ENCODE measurements at places on chromosomes 3 and 15.

DNA sequence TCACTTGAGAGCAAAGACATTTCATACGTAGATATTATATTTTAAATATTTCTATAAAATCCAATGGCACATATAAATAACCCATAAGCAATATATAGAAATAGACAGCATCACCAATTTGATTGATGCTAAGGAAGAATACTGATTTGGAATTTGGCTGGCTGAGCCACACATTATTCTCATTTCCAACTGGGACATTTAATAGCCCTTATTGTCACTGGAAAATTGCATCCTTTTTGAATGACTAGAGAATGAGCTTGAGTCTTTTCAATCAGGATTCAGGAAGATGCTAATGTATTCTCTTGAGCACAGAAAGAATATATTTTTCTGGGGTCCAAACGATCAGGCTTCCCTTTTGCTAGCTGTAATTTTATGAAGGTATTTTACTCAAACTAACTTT lies 70.9 kb upstream of the KCNH8 start:
- DNase-seq, result no peak

DNA sequence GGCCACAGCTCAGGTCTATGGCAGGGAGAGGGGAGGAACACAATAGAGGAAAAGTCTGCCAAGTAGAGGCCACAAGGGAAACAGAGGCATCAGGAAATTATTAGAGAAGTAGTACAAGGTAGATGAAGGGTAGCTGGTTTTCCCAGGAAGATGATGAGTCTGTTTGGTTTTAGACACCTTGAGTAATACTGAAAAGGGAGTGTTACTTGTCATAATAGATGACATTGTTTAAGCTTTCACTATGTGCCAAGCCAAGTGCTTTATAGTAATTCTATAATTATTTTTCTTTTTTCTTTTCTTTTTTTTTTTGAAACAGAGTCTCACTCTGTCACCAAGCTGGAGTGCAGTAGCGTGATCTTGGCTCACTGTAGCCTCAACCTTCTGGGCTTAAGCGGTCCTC lies 13.7 kb downstream of the PXK start:
- no peak for DNase-seq

- no peak for DNase-seq
Measured at GRCh38 chr3:120153294-120153693, 59.0 kb upstream of the GSK3B start.

DNA sequence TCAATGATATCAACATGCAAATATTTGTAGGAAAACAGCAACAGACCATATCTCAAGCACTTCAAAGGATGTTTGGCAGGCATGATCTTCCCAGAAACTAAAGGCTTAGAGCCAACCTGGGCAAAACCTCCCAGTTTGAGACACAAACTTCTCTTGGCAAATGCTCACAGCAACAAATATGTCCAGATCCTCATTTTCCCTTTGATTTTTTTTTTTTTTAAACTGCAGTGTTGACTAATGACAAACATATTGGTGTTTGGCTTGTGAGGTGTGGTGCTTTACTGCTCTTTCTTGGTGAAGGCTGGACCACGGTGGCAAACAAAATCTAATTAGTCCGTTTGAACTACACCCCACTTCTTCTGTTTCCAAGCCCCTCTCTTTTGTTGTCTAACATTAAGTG lies 87.2 kb downstream of the EBLN2 start:
- DNase-seq, result no peak

DNA sequence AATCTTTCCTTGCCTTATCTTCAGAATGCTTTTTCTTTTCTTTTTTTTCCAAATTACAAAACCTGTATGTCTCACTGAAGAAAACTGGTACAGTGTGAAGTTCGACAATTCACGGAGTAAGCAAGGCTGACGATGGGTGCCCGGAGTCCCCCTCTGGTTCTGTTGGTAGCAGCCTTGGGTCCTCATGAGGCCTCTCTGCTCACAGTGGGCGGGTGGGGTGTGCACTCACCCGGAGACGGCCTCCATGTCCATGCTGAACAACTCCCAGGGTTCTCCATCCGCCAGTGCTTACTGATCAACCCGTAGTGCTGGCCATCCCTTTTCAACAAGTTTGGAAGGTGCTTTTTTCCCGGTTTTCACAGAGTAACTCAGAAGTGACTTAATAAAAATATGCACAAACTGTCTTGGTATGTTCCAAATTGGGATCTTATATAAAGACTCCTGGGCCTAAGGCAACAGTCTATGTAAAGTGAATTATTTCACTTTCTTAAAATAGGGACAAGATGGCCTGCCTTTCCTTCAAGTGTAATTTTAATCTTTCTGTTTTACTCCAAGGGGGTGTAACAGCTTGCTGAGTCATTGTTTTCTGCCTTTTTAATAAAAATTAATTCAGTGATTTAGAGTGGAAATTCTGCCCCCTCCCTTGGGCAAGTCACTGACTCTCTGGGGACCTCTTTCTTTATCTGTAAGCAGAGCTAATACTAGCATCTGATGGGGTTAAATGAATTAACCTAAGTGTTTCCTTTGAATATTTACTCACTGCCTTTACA lies 23.7 kb downstream of the LRRK1 start:
- DNase-seq, result no peak

GRCh38 chr3:61547625-61548024 lies 13.7 kb upstream of the PTPRG start:
- no peak for DNase-seq

GRCh38 chr15:100109486-100110035 lies 232.2 kb downstream of the ADAMTS17 start:
- no peak for DNase-seq
